ENCODE measurements at places on chromosomes 4 and X.

- DNase-seq: peak; percentile 85
These were observed 836 bp downstream of the CLOCK start for GRCh38 chr4:55545641-55546505.

GRCh38 chrX:46325312-46325877 is 219.8 kb downstream of the ZNF674 start:
- DNase-seq: peak; percentile 1

DNA sequence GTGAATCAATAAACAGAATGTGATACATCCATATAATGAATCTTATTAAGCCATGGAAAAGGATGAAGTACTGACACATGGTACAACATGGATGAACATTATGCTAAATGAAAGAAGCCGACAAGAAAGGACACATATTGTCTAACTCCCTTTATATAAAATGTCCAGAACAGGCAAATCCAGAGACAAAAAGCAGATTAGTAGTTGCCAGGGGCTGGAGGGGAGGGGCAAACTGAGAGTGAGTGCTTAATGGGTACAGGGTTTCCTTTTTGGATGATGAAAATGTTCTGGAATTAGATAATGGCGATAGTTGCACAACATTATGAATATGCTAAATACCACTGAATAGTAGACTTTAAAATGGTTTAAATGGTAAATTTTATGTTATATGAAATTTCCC is 17.4 kb downstream of the ADGRG4 start:
- no peak for DNase-seq

DNA sequence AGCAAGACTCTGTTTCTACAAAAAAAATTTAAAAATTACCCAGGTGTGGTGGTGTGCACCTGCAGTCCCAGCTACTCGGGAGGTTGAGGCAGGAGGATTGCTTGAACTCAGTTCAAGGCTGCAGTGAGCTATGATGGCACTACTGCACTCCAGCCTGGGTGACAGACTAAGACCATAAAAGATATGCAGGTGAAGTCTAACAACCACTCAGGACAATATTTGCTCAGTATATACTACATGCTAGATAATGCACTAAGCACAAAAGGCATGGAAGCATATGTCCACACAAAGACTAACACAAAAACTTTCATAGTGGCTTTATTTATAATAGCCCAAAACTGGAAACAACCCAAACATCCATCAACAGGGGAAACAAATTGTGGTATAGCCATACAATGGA is 57.7 kb upstream of the TXK start:
- no peak for DNase-seq

- no peak for DNase-seq
These were observed 736.1 kb upstream of the ADGRL3 start for GRCh38 chr4:60463857-60464502.

GRCh38 chr4:785332-786073 is 40.4 kb downstream of the CPLX1 start:
- no peak for DNase-seq

DNA sequence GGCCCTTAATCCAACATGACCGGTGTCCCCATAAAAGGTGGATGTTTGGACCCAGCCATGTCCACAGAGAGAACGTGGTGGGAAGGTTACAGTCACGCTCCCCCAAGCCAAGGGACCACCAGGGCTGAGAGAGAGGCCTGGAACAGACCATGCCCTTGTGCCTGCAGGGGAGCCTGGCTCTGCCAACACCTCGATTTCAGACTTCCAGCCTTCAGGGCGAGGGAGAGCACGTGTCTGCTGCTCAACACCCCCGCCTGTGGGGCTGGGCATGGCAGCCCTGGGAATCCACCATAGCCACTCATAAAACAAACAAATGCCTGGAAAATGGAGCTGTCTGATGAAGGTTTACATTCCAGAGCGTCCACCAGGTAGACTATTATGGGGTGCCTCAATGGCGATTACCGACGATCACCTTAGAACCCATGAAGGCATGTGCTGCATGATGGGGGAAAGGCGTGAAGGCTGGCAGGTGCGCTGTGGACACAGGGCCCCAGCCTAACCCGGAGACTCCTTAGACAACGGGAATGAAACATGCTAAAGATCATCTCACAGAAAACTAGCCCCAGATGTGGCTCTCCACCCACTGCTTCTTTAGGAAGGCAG is 42.3 kb upstream of the HMX1 start:
- no peak for DNase-seq

GRCh38 chrX:69093960-69094871 is 71.0 kb downstream of the PJA1 start:
- peak; percentile 25 for DNase-seq

DNA sequence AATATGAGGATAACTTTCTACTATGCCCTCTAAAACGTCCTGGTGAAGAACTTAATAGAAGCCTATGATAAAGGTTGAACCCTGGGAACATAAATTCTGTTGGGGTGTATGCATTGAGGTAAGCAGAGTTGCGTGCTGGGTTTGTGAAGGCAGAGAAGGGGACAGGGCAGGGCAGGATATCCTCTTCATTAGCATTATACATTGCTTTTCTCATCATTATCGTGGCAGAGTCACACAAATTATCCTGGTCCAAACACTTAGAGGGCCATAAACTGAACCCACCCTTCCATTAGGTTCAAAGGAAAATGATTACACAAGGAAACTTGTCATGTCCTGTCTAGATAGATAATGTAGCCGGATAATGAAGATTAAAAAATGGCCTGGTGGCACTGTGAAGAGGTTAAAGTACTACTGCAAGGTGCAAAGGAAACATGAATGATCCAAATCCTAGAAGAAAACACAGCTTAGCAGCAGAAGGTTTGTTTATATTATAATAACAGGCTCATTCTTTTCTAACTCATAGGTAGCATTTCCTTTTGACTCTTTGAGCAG is 189.1 kb downstream of the SPCS3 start:
- no peak for DNase-seq

DNA sequence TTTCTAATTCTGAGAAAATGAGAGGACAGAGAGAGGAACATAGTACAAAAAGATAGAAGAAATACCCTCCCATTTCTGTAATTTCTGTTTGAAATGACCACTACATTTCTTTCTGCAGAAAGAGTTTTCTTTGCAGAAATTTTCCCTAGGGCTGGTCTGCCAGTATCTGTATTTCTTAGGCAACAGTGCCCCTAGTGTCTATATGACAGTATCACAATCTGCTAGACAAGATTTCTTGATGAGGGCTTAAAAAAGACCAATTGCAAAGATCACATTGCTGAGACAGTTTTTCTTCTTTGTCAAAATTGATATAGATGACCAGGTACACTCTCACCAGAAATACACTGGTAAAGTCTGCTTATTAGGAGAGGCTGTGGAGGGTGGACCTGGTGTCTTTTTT is 81.0 kb upstream of the ZDHHC15 start:
- DNase-seq: no peak

GRCh38 chrX:42070866-42071265 is 147.5 kb upstream of the CASK start:
- no peak for DNase-seq

DNA sequence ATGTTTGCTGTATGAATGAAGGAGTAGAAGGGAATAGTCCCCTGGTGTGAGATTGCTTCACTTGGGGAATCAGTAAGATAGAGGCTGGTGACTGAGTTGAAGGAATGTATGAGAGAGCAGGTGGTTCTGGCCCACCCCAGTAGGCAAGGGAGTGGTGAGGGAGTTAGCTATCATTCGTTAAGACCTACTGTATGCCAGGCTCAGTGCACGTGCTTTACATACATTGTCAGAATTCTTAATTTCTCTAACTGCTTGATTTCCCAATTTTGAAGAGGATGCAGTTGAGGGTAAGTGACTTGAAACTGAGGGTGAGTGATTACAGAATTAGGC is 700 bp downstream of the VMA21 start:
- no peak for DNase-seq

- DNase-seq: no peak
These were observed 75.3 kb downstream of the DCUN1D4 start for GRCh38 chr4:51918251-51918650.

- DNase-seq: no peak
These were observed 1744.4 kb upstream of the ADGRL3 start for GRCh38 chr4:59455751-59456150.

DNA sequence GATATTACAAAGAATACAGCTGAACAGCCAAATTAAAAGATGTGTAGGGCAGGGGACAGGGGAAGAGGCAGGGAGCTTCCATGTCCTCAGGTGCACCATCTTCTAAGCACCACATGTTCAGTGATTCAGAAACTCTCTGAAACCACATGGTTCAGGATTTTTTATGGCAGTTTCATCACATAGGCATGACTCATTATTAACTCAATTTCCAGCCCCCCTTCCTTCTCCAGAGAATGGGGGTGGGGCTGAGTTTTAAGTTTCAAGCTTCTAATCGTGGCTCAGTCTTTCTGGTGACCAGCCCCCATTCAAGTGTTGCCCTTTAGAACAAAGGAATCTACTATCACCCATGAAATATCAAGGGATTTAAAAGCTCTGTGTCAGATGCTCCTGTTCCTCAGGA is 317.8 kb upstream of the GALNT7 start:
- DNase-seq: no peak

DNA sequence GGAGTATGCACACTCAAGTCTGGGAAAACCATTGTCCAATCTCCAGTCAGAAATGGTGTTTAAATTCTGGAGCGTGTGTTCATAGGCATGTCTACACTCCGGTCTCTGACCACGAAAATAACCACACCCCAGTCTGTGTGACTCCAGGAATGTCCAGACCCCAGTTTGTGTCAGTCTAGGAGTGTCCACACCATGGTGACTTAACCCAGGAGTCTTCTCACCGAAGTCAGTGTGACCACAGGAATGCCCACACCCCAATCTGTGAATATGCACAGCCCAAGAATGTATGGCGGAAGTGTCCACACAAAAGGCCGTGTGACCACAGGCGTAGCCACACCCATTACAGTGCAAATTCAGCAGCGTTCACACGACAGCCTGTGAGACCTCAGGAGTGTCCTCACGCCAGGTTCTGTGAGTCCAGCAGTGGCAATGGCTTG is 11.4 kb downstream of the FTSJ1 start:
- DNase-seq: no peak

DNA sequence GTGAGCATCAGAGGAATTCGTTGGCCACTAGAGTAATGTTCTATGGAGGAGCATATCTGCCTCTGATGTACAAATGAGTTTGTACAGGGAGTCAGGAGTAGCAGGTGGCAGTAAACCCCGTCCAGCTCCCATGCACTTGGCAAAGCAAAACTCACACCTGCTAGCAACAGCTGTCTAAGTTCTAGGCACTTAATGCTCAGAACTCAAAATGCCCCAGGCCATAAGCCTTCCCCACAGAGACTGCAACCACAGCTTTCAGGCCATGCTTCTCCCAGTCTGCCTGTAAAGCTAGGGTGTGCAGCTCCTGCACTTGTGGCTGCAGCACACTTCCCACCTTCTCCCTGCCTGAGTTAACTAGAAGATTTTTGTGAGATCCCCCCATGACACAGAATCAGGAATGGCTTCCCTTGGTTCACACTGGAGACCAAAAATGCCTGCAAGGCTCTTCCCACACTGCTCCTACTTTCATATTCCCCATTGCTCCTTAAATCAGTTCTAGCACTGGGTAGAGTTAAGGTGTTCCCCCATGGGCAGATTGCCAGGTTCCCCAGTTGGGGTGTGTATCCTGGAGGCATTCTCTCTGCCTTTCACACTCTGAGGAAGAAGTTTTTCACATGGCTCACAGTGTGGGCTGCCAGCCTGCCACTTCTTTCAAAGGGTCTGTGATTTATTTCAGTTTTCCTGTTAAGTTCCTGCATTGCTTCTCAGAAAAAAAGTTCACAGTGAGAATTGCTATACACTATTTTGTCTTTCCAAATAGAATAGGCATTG is 189.9 kb downstream of the STPG2 start:
- DNase-seq: no peak

DNA sequence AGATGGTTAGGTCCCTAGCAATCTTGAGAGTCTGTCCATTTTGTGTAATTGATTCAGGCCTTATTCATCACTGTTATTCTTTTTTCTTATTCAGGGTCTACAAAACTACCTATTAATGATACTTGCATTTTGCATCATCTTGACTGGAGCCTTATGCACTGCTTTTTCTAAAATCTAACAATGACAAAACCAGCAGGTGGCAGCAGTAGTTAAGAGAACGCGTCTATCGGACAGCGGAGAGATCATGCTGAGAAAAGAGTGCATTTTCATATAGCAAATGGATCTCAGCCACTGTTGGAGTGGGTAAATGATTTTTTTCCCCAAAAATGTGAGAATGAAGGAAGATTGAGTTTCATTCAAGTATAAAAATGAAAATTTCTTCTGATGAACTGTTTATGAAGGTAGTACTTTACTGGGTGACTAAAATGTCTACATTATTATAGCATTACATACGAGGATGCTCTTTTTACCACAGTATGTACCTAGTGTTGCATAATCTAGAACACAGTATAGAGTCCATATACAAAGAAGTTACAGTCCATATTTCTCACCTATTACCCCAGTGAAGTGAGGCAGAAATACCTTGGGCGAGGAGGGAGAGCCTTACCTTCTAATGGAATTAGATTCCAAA is 43.2 kb downstream of the TMEM144 start:
- no peak for DNase-seq

- DNase-seq: no peak
These were observed 87.9 kb downstream of the LRRC66 start for GRCh38 chr4:51932261-51932660.

DNA sequence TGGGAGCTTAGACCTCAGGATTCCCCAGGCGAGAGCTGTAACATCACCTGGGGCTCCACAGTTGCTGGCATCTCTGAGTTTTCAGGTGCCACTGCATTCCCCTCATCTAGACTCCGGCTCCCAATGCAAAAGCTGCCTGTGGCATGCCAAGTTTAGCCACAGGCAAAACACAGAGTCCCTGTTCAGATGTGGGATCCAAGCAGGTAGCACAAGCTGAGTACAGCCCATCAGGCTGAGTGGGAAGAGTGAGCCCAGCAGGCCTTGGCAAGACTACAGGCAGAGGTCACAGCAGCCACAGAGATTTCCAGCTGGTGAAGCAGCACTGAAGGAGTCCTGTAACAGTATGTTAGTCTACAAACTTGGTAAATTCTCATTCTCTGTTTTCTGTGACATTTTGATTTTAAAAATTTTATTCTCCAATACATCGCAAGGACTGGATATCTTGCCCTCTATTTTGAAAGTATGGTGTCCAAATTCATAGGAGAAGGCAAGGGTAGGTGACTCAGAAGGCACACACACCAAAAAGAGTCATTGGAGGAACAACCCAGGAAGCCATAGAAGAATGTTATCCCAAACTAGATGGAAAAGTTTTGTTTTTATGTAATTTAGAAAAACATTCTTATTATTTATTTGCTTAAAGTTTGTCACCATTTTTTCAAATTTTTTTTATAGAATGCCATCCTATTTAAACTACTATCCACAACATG is 13.6 kb upstream of the CXCL2 start:
- no peak for DNase-seq

DNA sequence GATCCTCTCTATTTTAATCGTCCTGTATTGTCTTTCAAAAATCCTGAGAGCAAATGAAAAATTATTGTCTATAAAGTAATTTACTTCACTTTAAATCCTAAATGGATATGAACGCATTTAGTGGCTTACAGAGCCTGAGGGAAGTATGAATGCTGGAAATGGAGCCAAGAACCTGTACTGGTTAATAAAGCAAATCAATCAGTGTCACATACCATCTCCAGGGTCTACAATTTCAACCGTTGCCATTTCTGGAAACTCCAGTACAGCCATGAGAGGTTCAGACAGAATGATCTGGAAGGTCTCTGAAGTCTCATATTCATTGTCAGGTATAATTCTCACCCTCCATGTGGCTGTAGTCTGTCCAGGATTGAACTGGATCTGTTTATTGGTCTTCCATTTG is 76.6 kb downstream of the FREM3 start:
- no peak for DNase-seq

- no peak for DNase-seq
These were observed 278 bp downstream of the CLOCK start for GRCh38 chr4:55546506-55546755.

Data from hypothalamus (tissue), 51 donors.